Activated CD4-positive, alpha-beta T cell treated with anti-CD3 and anti-CD28 coated beads, Interleukin-2, Interleukin-4, amounts not matched to agents 100 ng/mL and 50 ng/mL, durations not matched to agents 16 hours and 8 hours (primary cell): ENCODE measurements at places on chromosomes 2 and 18.

DNA sequence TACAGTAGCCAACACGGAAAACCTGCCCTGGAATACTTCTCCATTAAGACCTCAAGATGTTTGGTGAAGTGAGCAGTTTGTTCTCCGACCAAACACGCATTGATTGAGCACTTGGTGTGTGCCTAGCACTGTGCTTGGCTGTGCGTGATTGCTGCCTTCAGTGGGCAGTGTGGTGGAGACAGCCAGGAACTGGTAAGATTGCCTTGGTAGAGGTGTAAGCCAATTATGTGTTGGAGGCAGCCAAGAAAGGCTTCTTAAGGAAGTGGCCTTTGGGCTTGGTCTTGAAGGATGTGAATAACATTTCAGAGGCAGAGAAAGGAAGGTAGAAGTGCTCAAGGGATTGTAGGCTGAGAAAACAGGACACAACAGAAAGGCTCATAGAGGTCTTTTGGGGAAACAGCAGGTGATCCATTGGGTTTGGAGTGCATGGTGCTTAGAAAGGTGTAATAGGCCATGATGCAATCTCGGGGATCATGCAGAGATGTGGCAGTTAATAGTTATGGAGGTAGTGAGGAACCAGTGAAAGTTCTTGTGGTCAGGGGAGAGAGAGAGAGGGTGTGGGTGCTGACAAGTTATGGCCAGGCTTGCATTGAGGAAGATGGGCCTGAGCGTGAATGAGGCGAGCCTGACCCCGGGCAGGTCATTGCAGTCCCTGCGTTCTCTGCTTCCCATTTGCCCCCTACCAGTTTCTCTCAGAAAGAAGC is 6.3 kb downstream of the B3GNT2 start:
- DNase-seq = no peak

DNA sequence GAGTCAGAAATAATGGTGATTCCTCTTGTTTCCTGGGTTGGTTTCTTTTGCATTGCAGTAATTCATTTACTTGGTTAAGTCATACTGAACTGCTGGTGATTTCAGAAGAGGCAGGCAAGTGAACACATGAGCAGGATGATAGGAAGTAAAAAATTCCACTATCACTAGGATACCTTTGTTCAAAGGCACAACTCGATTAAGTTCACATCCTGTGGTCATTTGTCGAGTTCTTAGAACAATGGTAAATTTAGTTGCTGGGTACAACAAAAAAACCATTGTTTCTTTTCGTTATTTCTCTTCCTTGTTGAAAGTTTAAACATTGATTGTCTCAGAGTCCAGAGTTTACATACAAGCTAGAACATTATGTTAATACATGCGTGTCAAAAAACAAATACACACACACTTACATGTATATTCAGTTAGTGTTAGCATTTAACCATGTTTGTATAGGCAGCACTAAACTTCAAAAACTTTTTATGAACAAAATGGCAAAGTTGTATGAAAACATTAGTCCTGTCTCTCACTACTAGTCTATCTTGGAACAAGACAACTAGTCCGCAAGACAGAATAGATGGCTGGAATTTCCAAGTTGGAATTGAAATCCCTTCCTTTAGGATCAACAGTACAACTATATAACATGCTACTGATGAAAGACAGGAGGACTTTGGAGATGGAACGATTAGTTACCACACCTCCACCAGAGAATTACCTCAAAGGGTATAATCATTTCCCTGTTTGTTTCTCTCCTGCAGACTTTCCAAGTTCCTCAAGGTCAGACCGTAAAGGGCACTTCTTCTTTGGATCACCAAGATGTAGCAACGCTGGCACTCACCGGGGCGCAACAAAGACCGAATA is 26.2 kb downstream of the STK39 start:
- DNase-seq = no peak

GRCh38 chr2:218631837-218632236 is 24.1 kb downstream of the PLCD4 start:
- no peak for DNase-seq

- DNase-seq = no peak
Measured at GRCh38 chr2:4427083-4427482, 723.7 kb downstream of the DCDC2C start.

DNA sequence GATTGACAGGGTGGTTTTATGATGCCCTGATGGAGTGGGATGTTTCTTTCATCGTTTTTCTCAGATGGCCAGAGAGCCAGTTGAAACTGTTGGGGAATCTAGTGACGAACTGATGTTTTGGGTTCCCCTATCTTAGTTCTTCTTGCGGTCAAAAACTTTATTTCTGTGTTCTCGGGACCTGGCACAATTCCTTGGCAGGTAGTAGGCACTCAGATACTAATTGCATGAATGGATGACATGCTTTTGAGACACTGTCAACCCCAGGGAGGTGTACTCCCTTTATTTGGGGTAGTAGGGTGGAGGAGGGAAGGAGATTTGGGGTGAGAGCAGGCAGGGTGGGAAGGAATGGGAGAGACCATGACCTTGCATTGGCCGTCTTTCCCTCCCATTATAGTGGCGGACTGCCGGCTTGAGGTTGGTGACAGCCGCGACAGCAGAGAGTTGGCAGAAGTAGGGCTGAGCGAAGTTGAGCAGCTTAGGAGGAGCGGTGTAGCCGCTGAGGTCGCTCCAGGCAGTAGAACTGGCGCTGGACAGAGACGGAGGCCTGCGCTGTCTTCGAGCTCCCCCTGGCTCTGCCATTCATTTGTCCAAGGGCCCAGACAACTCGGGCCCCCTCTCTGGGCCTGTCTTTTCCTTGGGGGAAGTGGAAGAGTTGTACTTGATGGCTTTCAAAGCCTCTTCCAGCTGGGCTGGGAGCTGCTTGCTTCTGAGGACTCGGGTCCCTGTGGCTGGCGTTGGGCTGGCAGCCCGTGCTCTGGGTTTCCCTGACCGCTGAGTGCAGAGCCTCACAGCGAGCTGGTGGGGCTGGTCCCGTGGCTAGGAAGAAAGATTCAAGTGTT is 2.6 kb downstream of the TET3 start:
- no peak for DNase-seq
